ENCODE measurements at places on chromosomes 5 and 9.

- no peak for DNase-seq
Measured at GRCh38 chr5:112935675-112936074, 13.6 kb upstream of the REEP5 start.

GRCh38 chr9:71736236-71736635 lies 32.1 kb downstream of the CEMIP2 start:
- DNase-seq = no peak

DNA sequence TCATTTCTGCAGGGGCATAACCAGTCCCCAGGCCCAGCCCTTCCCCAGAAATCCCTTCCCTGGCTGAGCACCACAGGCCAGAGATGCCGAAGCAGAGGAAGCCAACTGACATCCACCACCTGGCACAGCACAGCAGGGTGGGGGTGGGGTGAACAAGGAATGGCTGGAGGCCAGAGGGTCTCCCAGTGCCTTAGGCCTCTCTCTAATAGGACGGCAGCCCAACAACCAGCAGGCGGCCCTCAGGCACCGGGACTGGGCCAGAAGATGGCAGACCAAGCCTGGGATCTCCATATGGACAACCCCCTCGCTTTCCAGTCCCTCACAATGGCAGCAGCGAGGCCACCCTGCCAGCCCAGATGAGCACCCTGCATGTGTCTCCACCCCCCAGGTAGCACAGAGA lies 13.2 kb downstream of the PDLIM4 start:
- peak; percentile 18 for DNase-seq

GRCh38 chr9:104009826-104010225 lies 84.3 kb upstream of the SMC2 start:
- peak; percentile 75 for DNase-seq

GRCh38 chr9:103999375-104000062 lies 94.6 kb upstream of the SMC2 start:
- no peak for DNase-seq

DNA sequence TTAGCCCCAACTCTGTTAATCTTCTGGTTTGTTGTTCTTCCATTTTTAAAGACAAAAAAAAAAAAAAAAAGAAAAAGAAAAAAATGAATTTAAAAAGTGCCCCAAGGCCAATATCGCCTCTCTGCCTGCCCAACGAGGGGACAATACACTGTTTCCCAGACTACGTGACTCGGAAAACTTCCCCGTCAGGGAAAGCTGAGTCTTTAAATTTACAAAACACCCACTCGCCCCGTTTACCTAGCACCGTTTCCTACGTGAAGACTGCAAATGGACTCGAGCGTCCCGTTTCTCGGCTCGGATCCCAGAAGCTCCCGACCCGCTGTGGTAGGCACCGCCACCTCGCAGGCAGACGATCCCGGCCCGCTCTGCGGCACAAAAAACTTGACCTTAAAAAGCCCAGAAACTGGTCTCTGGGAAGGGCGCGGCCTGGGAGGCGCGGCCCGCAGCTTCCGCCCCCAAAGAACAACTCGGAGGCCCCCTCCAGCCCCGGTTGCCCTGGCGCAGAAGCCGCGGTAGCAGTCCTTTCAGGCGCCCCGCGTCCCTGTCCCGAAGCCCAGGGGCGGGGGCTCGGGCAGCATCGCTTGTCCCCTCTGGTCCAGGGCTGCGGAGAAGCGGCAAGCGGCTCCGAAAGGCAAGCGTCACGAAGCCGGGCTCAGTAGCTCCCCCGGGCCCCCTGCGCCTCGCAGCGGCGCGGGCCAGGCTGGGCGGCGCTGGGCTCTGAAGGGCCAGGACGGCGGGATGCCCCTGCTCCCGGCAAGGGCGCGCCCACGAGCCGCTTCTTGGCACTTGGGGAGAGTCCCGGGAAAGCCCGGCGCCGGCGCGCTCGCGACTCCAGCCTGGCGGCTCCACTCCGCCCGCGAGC lies at the start of gene GCNT4:
TSS of gene GCNT4 (minus strand) at position 367 of the 862 bp plus-strand sequence. CDS start 22,521 bp downstream, outside the sequence.
- peak; percentile 48 for DNase-seq

All from NCI-H69 (cell line).